Skin of body (tissue), 3 donors: ENCODE measurements at places on chromosomes 7 and 10. TPM values are rescaled to one million over a fixed set of nuclear protein-coding genes. Genes with fewer than 3 reads are reported as not detected.

DNA sequence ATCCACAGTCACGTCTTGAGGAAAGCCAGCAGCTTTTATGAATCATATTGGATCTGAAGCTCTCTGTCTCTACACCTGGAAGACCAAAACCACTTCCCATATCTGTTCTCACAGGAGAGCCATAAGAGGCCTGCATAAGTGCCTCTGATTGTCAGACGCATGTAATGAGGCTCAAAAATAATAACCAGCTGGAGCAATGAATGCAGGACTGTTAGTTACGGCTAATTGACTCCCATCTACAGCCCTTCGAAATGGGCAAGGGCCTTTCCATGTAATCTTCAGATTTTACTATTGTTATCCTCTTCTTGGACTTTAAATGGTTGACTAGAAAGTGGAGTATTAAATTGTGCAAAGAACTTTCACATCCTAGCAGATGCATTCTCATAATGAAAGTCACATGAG lies 4.4 kb upstream of the SEMA3C start:
- DNase-seq, result no peak

- no peak for DNase-seq
These were observed 130.8 kb downstream of the SORBS1 start for GRCh38 chr10:95430231-95430951.

- peak; percentile 46 for DNase-seq
These were observed 44.5 kb downstream of the LRRC18 start for GRCh38 chr10:48894911-48895802.

GRCh38 chr10:24465891-24466818 lies 257.2 kb downstream of the KIAA1217 start:
- DNase-seq, result no peak

DNA sequence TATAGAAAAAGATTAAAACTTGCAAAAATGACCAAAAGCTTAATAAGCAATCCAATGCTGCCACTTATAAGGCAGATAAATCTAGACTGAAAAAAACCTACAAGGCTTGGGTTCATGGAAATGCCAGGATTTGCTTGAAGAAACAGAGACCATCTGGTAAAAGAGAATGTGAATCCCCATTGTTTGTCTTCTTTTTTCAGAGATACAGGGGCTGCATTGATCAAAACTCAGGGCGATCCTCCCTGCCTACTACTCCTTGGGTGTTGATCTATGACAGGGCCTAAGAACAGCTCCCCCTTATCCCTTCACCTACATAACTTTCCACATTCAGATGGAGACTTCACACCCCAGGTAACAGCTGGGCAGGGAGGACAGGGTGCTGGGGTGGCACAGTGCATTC lies 3.3 kb upstream of the TSGA13 start:
- DNase-seq, result no peak

Gene PTER
- total RNA-seq, result 8.1 TPM

Gene SLC4A2
- 28.2 TPM for total RNA-seq

Gene ZNF22
- 31.3 TPM for total RNA-seq
